ENCODE measurements at places on chromosomes 4 and X.

DNA sequence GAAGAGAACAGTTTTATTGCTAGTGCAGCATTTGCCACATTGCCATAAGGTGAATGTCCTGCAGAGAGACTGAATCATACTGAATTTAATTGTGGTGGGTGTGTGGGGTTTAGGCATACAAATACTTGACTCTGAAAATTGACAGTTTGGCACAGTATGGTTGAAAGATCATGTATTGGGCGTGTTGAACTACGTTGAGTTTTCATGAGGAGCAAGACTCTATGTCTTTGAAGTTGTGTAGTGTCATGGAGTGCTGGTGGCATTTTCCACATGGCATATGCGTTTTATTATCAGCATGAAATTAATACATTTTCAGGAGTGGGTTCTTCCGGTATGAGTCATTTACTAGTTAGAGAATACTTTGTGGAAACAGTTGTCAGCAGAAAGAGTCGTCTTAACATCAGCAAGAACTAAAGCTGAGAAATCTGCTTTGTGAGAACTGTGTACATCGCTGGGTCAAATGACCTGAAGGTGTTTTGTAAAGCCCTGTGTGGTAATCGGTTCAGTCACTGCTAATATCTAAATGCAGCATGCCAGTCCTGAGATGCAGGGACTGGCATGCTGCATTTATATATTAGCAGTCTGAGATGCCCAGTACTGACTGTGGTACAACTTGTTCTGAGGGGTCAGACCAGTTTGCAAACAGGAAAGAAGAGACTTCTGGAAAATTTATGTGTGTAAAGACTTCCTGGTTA, 50.3 kb downstream of the ARHGAP10 start:
- DNase-seq: no peak

DNA sequence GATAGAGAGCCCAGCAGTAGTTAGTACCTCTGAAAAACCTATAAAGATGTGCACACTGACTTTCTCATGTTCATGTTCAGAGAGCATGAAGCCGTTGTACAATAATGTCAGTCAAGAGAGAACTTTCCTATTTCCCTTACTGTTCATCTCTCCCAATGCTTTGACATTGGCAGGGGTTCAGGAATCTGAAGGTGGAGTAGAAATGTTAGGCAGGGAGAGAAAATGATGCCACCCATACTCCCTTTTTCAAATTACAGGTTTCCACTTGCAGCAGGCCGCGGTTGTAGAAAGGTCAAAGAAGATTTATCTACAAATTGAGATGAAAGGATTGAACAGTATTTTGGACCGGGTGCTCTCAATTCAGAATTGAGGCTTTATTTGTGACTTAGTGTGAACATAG, 84.3 kb downstream of the DCAF8L2 start:
- DNase-seq: no peak

GRCh38 chr4:26839016-26839415, 21.6 kb upstream of the STIM2 start:
- no peak for DNase-seq

GRCh38 chr4:23165669-23166068, 472.9 kb downstream of the GBA3 start:
- no peak for DNase-seq

GRCh38 chrX:9558615-9559014, 93.8 kb downstream of the TBL1X start:
- no peak for DNase-seq

DNA sequence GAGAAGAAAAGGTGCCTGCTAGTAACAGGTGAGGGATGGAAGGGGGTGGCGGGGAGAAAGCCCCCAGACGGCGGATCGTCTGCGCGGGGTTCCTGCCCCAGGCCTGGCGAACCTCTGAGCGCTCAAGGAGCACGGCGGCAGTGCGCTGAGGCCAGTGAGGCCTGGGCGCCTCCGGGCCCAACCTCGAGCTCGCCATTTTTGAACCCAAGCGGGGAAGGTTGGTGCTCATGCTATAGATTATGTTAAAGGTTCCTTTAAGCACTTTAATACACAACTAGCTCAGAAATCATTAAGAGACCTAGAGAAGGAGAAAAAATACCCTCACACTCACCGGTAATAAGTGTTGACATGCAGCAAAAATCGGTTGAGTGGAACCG, 7.9 kb downstream of the PITX2 start:
- DNase-seq: no peak

GRCh38 chrX:45743081-45743533, 542.4 kb upstream of the DIPK2B start:
- no peak for DNase-seq

DNA sequence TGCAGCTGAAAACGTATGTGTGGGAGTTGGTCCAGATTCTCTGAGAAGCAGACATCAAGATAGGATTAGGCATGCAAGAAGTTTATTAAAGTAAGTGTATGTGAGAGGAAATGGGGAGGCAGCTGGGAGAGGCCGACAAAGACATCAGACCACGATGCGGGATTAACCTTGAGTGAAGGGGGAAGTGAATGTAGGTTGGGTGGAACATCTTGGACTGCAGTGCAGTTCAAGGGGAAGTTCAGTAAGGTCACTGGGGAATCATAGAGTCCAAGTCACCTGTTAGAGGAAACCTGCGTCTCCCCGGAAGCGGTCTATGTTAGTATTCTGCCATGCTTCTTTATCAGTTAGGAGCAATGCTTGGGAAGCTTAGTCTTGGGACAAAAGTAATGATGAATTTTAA, 22.0 kb downstream of the CXCL8 start:
- DNase-seq: no peak

DNA sequence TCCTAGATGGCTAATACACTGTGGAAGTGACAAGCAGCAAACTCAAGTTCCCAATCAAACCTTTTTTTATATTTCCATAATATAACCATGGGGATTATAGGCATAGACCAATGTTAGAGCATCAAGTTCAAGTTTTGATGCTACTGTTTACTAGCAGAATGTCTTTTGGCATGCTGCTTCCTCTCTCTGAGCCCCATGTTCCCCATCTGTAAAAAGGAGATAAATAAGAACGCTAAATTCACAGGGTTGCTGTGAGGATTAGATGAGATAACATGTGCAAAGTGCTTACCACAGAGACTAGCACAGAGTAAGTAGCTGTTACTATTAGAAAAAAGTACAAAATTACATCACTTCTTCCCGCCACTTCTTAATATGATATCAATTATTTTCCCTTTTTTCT, 18.0 kb downstream of the MBNL3 start:
- DNase-seq: no peak

DNA sequence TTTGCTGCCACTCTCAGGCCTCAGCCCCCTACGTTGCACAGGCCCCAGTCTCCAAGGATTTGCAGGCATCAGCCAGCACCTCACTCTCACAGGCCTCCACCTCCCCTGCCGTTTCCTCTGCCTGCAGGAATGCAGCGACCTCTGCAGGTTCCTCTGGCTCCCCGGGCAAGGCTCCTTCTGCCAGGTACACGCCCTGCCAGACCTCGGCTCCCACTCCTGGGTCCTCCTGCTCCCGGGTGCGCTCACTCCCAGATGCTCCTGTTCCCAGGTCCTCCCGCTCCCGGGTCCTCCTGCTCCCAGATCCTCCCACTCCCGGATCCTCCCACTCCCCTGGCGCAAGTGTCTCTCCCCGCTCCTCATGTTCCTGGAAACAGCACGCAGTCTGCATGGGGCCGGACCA, 144.4 kb upstream of the RADX start:
- no peak for DNase-seq

Measured in urinary bladder (tissue), 4 donors.